Stimulated activated CD8-positive, alpha-beta memory T cell treated with anti-CD3 and anti-CD28 coated beads, Interleukin-4, amount 100 ng/mL, for 24 hours (primary cell): ENCODE measurements at places on chromosomes 6 and 20.

DNA sequence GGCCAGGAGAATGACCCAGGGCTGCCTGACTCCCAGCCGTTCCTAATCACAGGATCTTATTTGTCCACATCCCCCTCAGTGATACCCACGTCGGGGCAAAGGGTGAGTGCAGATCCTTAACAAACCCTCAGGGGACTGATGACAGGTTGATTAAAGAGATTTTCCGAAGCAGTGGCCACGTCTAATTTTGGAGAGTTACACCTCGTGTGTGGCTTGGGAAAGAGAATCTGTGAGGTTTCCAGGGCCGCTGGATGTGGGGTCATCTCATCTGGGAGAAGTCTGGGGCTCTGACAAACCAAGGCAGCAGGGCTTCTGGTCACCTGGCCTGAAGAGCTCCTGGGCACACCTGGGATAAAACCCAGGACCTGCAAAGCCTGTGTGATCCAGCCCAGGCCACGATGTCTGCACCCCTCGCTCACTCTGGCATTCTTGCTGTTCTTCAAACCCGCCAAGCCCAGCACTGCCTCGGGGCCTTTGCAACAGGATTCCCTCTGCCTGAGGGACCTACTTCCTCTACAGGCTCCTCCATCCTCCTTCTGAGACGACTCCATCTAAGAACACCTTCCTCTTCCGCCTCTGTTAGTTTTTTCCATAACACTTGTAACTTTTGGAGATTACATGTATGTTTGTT, 4.7 kb downstream of the JPH2 start:
- DNase-seq, result no peak

- no peak for DNase-seq
Observed at GRCh38 chr6:53327017-53327395, 21.7 kb downstream of the ELOVL5 start.

- DNase-seq, result no peak
Observed at GRCh38 chr6:77332915-77333623, 130.2 kb downstream of the HTR1B start.

DNA sequence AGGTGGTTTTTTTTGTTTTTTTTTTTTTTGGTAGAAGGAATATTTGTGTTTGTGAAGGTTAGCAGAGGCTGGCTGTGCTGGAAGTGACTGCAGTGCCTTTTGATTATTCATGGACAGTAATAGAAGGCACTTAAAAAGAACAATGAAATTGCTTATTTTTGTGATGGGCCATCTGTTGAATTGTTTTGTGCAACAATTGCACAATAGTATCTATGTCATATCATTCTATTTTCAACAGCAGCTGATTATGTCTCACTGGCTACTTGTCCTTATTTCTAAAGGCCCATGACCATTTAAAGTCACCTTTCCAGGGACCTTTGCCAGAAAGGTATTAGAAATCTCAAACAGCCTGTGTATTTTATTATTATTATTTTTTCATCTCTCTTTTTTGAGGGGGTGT, 70.6 kb downstream of the AFG1L start:
- DNase-seq, result no peak

DNA sequence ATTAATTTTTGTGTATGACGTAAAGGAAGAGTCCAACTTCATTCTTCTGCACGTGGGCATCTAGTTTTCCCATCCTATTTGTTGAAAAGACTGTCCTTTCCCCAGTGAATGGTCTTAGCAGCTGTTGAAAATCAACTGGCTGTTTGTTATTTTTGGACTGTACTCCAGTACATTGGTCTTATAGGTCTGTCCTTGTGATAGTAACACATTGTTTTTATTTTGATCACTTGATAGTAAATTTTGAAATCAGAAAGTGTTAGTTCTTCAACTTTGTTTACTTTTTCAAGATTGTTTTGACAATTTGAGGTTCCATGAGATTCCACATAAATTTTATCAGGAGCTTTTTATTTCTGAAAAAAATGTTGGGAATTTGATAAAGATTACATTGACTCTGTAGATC, 280.2 kb upstream of the FOXQ1 start:
- no peak for DNase-seq

- DNase-seq, result no peak
Observed at GRCh38 chr6:11748591-11749210, 29.9 kb downstream of the ADTRP start.

DNA sequence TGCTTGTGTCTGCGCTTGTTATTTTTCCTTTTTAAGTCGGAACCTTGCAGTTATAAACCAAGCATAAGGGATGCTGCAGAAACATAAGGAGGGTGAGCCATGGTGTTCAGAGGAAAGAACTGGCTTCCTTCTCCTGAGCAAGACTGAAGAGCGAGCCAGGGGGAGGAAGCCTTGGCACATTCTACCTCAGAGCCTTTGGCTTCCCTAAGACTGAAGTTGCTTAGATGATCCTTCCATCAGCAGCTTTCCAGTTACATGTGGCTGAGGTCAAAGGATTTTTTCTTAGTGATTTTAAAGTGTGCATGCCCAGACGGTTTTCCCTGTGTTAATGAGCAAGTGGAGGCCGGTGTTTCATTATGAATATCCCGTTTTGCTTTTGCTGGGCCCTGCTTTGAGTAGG, 363.8 kb downstream of the DOK5 start:
- DNase-seq, result no peak

DNA sequence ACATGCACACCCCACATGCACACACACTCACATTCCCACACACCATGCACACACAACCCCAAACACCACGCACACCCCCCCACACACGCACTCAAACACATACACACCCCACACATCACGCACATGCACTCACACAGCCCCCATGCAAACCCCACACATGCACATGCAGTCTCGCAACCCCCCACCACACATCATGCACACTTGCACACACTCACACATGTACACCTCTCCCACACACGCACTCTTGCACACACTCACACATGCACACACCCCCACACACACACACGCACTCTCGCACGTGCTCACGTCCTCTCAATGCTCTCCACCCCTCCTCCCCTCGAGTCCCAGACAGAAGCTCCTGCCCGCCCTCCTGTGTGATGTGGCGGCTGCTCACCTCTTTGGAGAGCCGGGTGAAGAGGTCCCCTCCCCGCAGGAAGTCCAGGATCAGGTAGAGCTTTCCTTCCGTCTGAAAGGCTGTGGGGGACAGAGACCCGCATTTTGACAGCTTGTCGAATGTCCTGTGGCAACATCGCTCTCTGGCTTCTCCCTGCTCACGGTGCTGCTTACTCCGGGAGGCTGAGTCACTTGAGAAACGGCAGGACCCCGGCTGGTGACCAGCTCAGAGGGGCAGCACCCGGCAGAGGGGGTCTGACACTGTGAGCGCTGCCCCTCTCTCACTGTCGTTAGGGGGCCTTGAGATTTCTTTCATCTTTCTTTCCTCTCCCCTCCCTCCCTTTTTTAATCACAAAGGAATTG, 78.5 kb downstream of the RAMACL start:
- DNase-seq, result no peak

DNA sequence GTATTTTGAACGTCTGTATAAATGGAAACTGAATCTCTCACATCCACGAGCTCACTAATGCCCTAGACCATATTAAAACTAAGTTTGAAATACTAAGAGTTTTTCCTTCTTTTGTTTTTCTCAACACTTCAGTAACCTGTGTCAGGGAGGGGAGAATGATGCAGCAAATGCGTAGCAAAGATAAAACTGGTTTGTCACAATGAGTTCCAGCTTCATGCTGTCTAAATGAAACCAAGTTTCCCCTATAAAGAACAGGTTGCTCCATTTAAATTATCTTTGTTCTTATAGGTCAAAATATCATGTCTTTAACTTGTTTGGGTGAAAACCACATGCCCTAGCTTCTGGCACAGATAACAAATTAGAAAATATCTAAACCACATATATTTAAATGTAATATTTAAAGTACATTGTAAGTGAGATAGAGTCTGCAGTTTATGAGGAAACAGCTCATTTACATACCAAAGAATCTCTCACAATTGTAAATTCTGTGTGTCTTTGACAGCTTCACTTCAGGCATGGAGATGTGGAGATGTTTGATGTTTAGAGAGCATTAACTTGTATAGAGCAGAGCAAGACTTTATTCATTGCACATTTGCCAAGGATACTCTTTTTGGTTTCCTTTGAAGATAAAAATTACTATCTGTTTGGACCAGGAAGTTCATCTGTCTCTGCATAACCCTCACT, 7.3 kb downstream of the TRDN start:
- no peak for DNase-seq

DNA sequence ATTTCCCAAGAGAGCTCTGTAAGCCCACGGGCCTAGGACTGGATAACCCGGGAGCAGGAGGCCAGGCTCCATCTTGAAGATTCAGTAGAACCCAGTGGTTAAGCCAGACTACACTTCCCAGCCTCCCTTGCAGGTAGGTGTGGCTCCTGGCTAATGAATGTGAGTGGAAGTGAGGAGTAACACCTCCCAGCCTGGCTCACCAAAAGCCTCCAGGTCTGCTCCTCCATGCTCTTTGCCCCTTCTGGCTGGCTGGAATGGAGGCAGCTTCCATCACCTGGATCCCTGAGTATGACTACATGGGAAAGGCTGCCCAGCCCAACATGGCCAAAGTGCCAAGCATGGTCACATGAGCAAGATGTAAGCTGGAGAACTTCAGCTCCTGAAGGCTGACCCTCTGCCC, 9.7 kb downstream of the LRRN4 start:
- DNase-seq, result no peak

DNA sequence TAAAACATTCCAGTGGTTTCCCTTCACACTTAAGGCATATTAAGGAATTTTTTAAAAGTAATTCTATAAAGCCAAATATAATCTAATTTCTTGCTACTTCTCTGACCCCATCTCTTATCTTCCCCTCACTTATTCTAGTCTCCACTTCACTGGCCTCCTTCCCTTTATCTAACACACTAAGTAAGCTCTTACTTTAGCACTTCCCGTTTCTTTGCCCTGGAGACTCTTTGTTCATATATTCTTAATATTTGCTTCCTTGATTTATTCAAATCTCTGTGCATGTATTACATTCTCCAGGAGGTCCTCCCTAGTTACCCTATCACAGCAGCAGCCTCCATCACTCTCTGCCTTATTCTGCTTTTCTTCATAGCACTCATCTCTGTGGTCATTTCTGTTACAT, 20.3 kb downstream of the GTPBP2 start:
- DNase-seq, result no peak

DNA sequence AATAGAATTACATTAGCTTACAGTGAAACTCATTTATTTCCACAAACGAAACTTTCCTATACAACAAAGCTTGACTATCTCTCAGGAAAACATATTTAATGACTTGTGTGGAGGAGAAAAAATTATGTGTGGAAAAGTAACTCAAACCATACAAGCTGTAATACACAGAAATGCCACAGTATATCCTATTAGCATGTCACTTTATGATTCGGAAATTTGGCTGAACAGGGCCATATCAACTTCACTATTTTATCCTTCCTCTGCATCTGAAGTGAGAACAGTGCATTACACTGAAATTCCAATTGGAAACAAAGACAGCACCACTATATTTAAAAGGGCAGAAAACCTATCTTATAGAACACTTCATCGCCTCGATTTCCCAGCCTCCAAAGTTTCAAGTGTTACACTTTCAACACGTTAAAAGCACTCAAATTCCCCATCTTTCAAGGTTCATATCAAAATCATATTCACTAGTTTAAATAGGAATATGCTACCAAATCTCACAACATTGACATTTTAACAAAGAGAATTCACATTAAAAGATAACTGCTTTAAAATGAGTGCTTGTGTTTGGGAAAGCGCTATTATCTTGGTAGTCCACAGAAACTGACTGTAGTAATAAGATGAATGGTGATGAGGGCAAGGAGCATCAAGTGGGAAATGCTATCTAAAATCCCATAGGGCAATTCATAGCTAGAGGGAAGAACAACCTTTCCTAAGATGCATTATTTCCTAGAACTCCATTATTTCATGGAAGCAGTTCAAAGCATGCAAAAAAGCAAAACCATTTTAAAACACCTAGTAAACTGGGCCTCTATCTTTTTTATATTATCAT, 1.8 kb downstream of the REV3L start:
- DNase-seq, result no peak

DNA sequence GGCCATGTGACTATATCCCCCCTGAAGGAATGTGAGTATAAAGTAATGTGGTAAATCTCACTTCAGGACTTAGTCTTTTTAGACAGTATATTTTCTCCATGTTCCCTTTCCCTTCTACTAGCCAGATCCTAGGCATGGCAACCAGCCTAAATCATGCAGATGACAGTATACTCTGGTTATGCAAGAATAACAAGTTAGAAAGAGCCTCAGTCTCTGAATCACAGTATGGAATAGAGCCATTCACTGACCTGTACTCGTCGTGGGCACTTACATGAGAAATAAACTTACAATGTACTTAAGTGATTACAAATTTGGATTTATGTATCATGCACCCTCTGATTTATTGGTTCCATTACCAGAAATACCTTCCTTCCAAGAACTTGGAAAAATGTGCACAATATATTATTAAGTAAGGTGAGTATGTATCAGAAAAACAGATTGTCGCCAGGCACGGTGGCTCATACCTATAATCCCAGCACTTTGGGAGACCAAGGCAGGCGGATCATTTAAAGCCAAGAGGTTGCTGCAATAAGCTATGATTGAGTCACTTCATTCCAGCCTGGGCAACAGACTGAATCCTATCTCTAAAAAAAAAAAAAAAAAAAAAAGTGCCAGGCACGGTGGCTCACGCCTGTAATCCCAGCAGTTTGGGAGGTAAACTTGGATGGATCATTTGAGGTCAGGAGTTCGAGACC, 25.1 kb upstream of the FAM8A1 start:
- DNase-seq, result no peak

- no peak for DNase-seq
Observed at GRCh38 chr6:160015778-160016684, 47.1 kb downstream of the IGF2R start.

GRCh38 chr6:168037856-168038255, 40.4 kb downstream of the KIF25 start:
- no peak for DNase-seq

DNA sequence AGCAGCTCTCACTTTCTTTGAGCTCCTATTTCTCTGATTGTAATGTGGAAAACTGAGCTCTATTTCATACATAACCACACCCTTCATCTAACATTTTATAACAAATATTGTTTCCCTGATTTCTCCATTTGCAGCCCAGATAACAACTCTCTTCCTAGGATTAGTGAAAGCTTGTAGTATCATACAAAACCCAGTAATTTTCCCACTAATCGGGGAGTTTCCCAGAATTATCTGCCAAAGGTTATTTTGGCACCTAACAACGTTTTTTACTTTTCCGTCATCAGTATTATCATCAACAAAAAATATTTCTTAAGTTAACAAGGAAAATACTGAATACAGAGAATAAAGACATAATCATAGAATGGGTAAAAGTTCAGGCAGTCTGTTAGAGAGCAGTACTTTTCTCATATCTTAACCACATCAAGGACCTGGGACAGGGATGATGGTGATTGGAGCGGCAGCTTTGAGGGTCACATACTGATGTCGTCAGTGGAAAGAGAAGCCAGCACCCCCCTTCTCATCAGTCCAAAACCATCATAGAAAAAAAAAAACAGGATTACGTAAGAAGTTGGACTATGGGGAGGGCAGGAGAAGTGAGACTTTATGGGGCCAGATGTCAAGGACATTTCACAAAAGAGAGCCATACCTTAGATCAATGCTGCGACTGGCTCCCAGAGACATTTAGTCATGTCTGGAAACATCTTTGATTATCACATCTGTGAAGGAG, 166.1 kb upstream of the TNFAIP3 start:
- no peak for DNase-seq
